ENCODE measurements at places on chromosomes 3 and 15. TPM values are rescaled to one million over a fixed set of nuclear protein-coding genes. Genes with fewer than 3 reads are reported as not detected.

GRCh38 chr3:172038798-172039435, 461 bp upstream of the FNDC3B start:
- no peak for DNase-seq

DNA sequence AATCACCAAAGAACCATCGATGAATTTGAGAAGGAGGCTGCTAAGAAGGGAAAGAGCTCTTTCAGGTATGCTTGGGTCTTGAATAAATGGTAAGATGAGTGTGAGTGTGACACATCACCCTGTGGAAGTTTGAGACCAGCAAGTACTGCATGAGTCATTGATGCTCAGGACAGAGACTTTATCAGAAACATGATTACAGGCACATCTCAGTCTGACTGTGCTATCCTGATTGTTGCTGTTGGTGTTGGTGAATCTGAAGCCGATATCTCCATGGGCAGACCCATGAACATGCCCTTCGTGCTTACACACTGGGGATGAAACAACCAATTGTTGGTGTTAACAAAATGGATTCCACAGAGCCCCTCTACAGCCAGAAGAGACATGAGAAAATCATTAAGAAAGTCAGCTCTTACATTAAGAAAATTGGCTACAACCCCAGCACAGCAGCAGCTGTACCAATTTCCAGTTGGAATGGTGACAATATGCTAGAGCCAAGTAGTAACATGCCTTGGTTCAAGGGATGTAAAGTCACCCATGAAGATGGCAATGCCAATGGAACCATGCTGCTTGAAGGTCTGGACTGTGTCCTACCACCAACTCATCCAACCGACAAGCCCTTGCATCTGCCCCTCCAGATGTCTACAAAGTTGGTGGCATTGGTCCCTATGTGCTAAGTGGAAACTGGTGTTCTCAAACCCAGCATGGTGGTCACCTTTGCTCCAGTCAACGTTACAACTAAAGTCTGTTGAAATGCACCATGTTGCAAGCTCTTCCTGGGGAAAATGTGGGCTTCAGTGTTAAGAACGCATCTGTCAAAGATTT, 20.5 kb downstream of the TM4SF4 start:
- no peak for DNase-seq

Gene ZNF662
- polyA plus RNA-seq: 5.1 TPM

DNA sequence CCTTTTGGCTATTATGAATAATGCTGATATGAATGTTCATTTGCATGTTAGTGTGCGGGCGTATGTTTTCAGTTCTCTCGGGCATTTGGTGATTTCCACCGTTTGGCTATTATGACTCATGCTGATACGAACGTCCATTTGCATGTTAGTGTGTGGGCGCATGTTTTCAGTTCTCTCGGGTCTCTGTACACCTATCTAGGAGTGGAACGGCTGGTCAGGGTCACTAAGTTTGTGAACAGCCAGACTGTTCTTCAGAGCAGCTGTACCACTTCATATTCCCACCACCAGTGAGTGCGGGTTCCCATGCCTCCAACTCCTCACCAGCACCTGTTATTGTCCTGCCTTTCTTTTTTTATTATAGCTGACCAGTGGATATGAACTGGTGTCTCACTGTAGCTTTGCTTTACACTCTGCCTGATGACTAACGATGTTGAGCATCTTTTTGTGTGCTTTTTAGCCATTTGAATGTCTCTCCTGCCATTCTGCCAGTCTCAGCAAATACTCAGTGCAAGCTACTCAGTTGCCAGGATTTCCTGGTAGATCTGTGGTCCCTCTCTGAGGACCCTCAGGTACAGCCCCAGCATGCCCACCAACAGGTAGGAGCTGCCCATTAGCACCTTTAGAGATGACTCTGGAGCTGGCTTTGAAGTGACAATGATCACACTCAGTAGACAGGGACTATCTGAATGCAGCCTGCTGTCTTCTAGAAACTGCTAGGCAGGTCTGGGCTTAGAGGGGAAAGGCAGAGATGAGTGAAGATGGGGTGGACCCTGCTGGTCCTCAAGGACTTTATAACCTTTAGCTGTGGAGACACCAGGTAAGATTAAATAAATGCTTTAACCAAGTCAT, 141.1 kb downstream of the XXYLT1 start:
- no peak for DNase-seq

Gene ZNF385D
- 2.4 TPM for polyA plus RNA-seq

Gene IL17RD
- polyA plus RNA-seq: 6.3 TPM

Gene PCBP4
- polyA plus RNA-seq: 43.9 TPM

Gene IP6K1
- 31.0 TPM for polyA plus RNA-seq

- no peak for DNase-seq
Observed at GRCh38 chr15:45274636-45275380, 22.8 kb downstream of the SLC28A2 start.

- no peak for DNase-seq
Observed at GRCh38 chr3:128867200-128868125, 12.0 kb upstream of the ACAD9 start.

DNA sequence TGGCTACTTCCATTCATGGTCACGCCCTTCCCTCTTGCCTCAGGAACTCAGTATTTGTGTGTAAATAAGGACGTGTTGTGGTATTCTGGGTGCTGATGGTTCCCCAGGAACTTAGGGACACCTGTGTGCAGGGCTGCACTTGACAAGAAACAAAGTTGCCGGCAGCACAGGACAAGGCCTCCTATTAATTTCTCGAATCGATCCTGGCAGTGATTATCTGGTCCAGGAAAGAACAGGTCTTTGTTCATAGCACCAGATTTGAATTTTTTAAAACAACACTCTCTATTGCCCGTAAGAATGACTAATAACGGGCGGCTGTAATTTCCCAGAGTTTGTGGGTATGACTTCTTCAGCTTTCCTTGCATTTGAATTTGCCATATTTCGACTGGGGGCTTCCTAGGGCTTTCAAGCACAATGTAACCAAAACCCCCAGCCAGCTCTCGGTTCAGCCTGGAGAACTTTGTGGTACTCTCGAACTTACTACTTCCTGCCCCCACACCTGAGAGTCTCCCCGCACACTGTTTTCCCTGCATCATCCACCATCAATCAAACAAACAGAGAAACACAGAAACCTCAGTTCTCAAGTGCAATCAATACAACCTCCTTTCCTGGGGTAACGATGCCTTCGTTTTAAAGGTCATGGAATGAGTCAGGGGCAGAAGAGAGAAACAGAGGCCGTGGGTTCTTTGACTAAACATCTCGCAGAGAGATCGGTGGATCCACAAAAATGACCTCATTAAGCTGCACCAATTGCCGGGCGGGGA, 241.7 kb upstream of the ICE2 start:
- no peak for DNase-seq

Gene MYRIP
- 4.4 TPM for polyA plus RNA-seq

- DNase-seq: no peak
Observed at GRCh38 chr3:87792534-87793336, 266.1 kb downstream of the CGGBP1 start.

GRCh38 chr3:60636846-60637245, 614.4 kb downstream of the FHIT start:
- DNase-seq: no peak

Gene GPR27
- 3.3 TPM for polyA plus RNA-seq

Gene SERPINI1
- polyA plus RNA-seq: 8.9 TPM

- no peak for DNase-seq
Observed at GRCh38 chr3:170977949-170978745, 48.4 kb downstream of the SLC2A2 start.

GRCh38 chr15:66797921-66798320, 95.9 kb downstream of the SMAD6 start:
- no peak for DNase-seq

- DNase-seq: no peak
Observed at GRCh38 chr3:46877406-46878125, at the start of gene PTH1R. Gene PTH1R, plus strand, starts transcription at chr3:46877721. Its CDS starts 5,839 bp downstream, at chr3:46883560.

- no peak for DNase-seq
Observed at GRCh38 chr3:67335813-67336212, 318.6 kb downstream of the SUCLG2 start.

Gene SPESP1
- 5.7 TPM for polyA plus RNA-seq

Measured in urinary bladder (tissue), 4 donors.